ENCODE measurements at places on chromosomes 1 and 21. TPM values are rescaled to one million over a fixed set of nuclear protein-coding genes. Genes with fewer than 3 reads are reported as not detected.
A peak's percentile ranks its signal among the peaks of the same experiment; 100 is the strongest.

- no peak for DNase-seq
Observed at GRCh38 chr1:216936779-216937178, 213.6 kb upstream of the ESRRG start.

SAMD13 gene
- polyA plus RNA-seq, result 10.7 TPM

DCST2 gene
- polyA plus RNA-seq, result 2.1 TPM

DNA sequence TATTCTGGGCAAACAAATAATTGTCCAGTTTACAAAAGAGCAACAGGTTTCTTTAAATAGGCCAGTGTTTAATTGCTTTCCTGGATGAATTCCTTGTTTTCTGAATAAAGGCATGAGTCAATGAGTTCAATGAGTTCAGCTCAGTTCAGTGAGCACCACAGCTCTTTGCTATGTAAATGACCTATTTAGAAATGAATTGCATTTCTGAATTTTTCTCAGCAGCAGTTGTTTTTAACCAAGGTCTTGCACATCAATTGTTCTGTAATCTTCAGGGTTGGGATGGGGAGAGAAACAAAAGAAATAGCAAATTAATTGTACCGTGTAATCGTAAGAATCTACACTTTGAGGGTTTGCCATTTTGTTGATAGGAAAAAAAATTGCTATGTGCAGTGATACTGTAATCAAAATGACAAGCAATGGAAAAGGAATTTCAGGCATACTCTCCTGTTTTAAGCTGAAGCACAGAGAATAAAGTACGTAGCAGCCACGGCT is 45.7 kb downstream of the MIS18A start:
- DNase-seq, result no peak

FNDC5 gene
- polyA plus RNA-seq, result 209 TPM

PTPN7 gene
- 1.1 TPM for polyA plus RNA-seq

- no peak for DNase-seq
Observed at GRCh38 chr1:18951818-18952391, 4.6 kb downstream of the IFFO2 start.

GRCh38 chr1:53070621-53071020 is 8.6 kb downstream of the PODN start:
- no peak for DNase-seq

- no peak for DNase-seq
Observed at GRCh38 chr1:23362218-23362713, 7.4 kb downstream of the ZNF436 start.

- peak; percentile 40 for DNase-seq
Observed at GRCh38 chr1:229068270-229068987, 202.5 kb upstream of the RAB4A start.

Measured in hindlimb muscle (tissue), 1 donor.